ENCODE measurements at places on chromosomes 12 and 14. TPM values are rescaled to one million over a fixed set of nuclear protein-coding genes. Genes with fewer than 3 reads are reported as not detected.

The GLIPR1L2 gene
- total RNA-seq = 0.43 TPM

The SLC35F4 gene
- not detected for total RNA-seq

The IAPP gene
- total RNA-seq = not detected

The GARIN6 gene
- total RNA-seq = not detected

The TMEM30B gene
- total RNA-seq = not detected

The KERA gene
- total RNA-seq = not detected

The SRRM4 gene
- total RNA-seq = not detected

The IL31 gene
- total RNA-seq = not detected

The SPX gene
- total RNA-seq = under 0.01 TPM

The TPI1 gene
- total RNA-seq = 620 TPM

The TTC5 gene
- 16.8 TPM for total RNA-seq

The DEGS2 gene
- not detected for total RNA-seq

The SLC8A3 gene
- total RNA-seq = under 0.01 TPM

The PROX2 gene
- under 0.01 TPM for total RNA-seq

The ZC2HC1C gene
- total RNA-seq = 0.64 TPM

The STAC3 gene
- total RNA-seq = 1.3 TPM

The INHBC gene
- total RNA-seq = not detected

The CIROP gene
- not detected for total RNA-seq

The KRT73 gene
- total RNA-seq = not detected

The IGFBP6 gene
- 396 TPM for total RNA-seq

The ADAM21 gene
- total RNA-seq = 0.43 TPM

The TMEM132D gene
- not detected for total RNA-seq

The MDM1 gene
- 13.5 TPM for total RNA-seq

The BCL11B gene
- not detected for total RNA-seq

The MYBPC1 gene
- total RNA-seq = not detected

The DYRK4 gene
- 39.3 TPM for total RNA-seq

The IFNG gene
- not detected for total RNA-seq

The TULP3 gene
- 41.5 TPM for total RNA-seq

The CLEC1B gene
- not detected for total RNA-seq

The CPM gene
- 23.3 TPM for total RNA-seq
